GM23248 (cell line): ENCODE measurements at places on chromosomes 2 and 18.

- DNase-seq, result no peak
Observed at GRCh38 chr18:50594942-50595341, 35.1 kb downstream of the MAPK4 start.

- no peak for DNase-seq
Observed at GRCh38 chr2:239138610-239139009, 262.2 kb downstream of the HDAC4 start.

GRCh38 chr2:4144731-4145130, 441.4 kb downstream of the DCDC2C start:
- DNase-seq, result no peak

DNA sequence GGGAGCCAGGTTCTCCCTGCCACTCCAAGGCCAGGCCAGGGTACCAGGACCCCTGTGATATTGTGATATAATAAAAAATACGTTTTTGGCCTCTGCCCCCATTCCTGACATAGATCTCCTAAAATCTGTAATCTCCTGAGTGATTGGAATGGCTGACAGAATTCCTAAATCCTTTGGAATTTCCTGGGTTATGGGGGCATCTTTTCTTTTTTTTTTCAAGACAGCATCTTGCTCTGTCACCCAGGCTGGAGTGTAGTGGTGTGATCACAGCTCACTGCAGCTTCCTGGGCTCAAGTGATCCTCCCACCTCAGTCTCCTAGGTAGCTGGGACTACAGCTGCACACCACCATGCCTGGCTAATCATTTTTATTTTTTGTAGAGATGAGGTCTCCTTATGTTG, 26.2 kb upstream of the TUBB6 start:
- DNase-seq, result no peak

- DNase-seq, result peak; percentile 74
Observed at GRCh38 chr2:220504938-220505503, 877.6 kb downstream of the SLC4A3 start.

- DNase-seq, result no peak
Observed at GRCh38 chr2:213232649-213233437, 51.4 kb upstream of the SPAG16 start.
